ENCODE measurements at places on chromosomes 5 and 9. TPM values are rescaled to one million over a fixed set of nuclear protein-coding genes. Genes with fewer than 3 reads are reported as not detected.

SSBP2 gene
- total RNA-seq: 94.6 TPM

GRCh38 chr5:53407373-53407772 lies 73.1 kb upstream of the FST start:
- DNase-seq: no peak

LCP2 gene
- 68.6 TPM for total RNA-seq

- DNase-seq: no peak
Observed at GRCh38 chr5:95072281-95072680, 212.6 kb downstream of the MCTP1 start.

Data from omental fat pad (tissue), 4 donors.